Hippocampal formation (tissue), 2 donors: ENCODE measurements at places on chromosomes 6 and 20.
A peak's percentile ranks its signal among the peaks of the same experiment; 100 is the strongest.

- DNase-seq, result no peak
Observed at GRCh38 chr20:18783385-18783959, 30.1 kb upstream of the SCP2D1 start.

- DNase-seq, result no peak
Observed at GRCh38 chr20:36773107-36773596, 411 bp downstream of the DSN1 start.

DNA sequence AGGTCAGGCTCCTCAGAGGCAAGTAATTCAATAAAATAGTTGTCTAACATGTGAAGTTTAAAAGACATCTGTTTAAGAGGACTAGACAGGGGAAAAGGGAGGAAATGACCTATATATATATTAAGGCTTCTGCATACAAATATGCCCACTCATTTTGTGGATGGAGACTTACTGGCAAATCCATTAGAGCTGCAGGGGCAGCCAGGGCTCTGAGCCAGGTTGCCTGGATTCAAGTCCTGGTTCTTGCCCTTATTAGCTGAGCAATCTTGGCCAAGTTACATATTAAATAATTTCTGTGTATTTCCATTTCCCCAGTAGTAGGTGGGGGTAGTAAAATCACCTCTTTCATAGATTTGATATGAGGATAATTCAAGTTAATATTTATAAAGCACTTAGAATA lies 287.0 kb upstream of the RIMS1 start:
- no peak for DNase-seq

GRCh38 chr6:293193-294174 lies 1.2 kb downstream of the DUSP22 start:
- DNase-seq, result no peak

GRCh38 chr6:170450916-170451761 lies 102.0 kb downstream of the PSMB1 start:
- DNase-seq, result no peak

GRCh38 chr6:168439794-168440450 lies 1.1 kb upstream of the SMOC2 start:
- no peak for DNase-seq

DNA sequence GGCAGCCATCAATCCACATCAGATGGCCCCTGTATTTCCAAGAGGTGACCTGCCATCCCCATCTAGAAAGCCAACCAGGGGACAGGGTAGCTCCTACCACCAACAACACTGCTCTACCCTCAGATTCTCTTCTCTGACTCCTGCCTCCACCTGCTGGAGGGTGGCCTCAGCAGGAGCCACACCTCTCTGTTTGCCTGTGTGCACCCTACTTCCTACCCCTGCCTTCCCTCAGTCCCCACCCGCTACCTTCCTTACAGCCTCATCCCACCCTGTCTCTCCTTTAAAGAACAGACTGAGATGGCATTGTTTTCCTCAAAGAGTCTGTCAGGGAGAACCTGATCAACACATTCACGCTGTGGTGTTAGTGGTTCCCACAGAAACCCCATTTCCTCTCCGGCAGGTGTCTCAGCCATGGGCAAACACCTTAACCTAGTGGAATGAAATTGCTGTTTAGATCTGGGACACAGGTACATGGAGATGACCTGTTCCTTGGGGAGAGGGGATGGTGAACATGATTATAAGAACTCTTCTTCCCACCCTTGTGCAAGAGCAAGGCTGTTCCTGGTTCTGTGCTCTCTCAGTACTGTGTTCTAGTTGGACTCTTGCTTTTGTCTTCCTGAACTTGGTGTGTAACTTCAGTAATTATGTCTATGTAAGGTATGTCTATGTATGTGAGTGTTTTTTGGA lies 1.8 kb downstream of the ENTPD6 start:
- no peak for DNase-seq

- DNase-seq, result no peak
Observed at GRCh38 chr6:6646859-6647258, 58.3 kb downstream of the LY86 start.

DNA sequence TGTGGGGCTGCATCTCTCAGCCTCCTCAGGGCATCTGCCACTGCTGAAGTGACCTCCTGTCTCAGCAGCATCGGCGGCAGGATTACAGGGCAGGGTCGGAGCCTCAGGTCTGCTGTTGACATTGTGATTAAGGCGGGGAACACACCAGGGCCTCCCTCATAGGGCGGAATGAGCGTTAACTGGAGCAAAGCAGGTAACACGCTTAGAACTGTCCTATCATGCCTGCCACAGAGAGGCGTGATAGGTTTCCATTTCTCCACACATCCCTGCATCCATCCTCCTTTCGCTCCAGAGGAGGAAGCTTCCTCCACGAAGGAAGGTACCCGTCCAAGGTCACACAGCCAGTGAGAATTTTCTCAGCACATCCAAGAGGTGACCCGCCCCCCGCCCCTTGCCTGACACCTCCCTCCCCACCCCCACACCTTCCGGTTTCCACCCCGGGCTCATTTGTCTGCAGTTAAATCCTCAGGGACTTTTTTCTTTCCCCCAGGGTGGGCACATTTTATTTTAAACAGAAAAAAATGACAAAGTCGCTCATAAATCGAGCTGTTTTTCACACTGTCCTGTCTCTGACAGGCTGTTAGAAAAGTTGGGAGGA lies 200.8 kb downstream of the TFAP2C start:
- no peak for DNase-seq

- no peak for DNase-seq
Observed at GRCh38 chr6:7101290-7101689, 6.5 kb upstream of the RREB1 start.

GRCh38 chr6:25875926-25876602 lies 2.0 kb upstream of the SLC17A3 start:
- no peak for DNase-seq

- DNase-seq, result no peak
Observed at GRCh38 chr6:152293404-152293803, 343.8 kb downstream of the SYNE1 start.

GRCh38 chr20:20546402-20546801 lies 166.0 kb downstream of the RALGAPA2 start:
- no peak for DNase-seq

DNA sequence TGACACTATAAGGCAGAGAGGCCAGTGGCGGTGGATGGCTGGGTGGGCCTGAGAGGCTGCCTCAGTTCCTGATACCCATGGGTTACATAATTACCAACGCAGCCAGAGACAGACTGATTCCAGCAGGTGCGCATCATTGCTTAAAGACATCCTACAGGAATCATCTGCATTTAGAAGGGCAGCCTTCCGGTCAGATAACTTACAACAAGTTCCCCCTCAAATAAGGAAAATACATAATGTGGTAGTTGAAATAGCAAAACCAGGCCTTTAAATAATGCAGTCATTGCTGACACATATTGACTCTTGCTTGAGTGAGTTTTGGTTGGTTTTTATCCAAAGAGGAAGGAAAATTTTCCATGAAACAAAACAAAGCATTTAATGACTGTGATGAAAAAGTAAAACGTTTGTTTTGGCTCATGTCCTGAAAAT lies 81.9 kb downstream of the SIM1 start:
- no peak for DNase-seq

- no peak for DNase-seq
Observed at GRCh38 chr6:160583794-160584193, 80.3 kb downstream of the LPA start.

GRCh38 chr20:36241678-36242077 lies 5.4 kb downstream of the AAR2 start:
- DNase-seq, result no peak

DNA sequence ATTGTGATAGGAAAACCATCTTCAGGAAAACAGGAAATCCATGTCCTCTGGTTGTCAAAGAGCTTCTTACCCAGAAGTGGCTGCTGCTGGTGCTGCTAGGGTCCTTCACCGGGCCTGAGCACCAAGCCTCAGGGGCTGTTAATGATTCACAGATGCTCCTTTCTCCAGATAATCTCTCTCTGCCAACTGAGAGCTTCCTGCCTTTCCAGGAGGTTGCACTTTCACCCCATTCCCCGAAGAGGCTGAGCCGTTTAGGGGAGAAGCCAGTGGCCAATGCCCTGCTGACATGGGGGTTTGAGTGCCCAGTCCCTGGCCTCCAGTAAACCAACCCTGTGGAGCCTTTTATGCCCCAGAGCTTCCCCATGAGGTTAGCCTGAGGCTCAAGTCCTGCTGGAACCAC lies 122.4 kb downstream of the CBLN4 start:
- no peak for DNase-seq

- no peak for DNase-seq
Observed at GRCh38 chr6:148203281-148203925, 139.2 kb upstream of the SASH1 start.

GRCh38 chr6:156701966-156702365 lies 75.2 kb upstream of the ARID1B start:
- DNase-seq, result no peak

DNA sequence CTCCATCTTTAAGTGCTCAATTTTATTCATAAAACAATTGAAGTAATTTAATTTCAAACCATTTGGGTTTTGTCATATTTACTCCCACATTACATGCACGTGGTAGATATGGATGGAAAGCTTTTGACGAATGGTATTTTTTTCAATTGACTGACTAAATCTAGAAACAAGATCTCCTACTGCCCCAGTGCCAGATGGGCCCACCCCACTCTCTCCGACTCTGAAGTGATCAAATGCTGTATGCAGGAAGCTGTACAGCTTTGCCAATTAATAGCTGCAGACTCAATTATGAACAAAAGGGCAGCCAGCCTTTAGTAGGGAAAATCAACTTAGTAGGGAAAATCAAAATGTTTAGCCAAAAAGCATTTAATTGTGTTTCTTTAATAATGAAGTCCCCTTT lies 46.2 kb downstream of the PACRG start:
- DNase-seq, result no peak

DNA sequence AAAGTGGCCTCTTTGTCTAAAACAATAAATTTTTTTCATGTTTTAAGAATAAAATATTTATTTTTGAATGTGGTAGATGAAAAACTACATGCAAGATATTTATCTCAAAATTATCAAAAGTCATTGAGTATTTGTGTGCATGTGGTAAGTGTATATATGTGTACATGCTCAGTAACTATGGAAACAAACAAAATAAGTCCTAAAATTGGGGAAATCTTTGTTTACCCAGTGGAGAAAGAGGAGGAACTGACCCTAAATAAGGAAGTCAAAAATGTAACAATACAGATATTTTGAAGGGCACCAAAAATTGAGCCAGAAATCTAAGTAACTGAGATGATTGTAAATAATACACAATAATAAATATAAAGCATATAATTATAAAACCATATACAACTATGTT lies 639.2 kb downstream of the MAFB start:
- no peak for DNase-seq

DNA sequence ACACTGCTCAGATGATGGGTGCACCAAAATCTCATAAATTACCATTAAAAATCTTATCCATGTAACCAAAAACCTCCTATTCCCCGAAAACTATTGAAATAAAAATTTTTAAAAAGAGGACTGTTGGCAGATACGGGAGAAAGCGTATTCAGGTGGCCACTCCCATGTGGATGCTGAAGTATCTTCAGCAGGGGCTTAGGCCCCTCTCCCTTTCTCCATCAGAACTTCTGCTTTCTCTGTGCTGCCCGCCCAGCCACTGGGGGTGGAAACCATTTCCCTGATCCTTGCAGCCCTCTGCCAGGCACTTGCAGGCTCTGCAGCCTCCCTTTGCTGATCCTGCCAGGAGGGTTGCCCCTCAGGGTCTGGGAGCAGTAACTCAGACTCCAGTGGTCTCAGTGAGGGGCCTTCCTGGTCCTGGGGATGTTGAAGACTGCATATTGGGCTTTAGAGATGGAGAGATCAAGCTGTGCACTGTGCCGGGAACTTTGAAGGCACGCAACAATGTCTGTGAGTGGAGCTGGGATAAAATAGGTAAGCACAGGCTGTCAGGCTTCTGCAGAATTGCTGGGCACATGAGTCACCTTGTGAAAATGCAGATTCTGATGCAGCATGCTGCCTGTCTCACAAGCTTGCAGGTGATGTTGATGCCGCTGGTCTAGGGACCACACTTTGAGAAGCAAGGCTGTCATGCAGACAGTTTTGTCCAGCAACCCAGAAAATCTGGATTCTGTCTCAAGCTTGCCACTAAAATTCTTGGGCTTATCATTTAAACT lies 59.6 kb downstream of the SLC24A3 start:
- no peak for DNase-seq

DNA sequence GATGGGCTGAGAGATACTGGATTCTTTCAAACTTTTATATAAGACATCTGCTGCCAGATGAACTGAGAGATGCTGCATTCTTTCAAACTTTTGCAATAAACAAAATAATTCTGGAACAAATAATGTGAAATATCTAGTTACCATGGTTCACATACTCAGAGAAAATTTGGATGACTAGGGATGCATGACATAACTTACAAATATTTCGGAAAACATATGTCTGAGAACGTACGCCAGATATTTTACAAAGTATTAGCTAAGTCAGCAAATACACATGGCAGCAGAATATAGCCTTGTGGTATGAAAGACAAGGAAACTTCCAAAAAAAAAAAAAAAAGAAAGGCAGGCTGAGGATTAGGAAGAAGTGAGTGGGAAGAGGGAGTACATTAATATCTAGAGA lies 113.3 kb upstream of the TRAF3IP2 start:
- DNase-seq, result no peak

DNA sequence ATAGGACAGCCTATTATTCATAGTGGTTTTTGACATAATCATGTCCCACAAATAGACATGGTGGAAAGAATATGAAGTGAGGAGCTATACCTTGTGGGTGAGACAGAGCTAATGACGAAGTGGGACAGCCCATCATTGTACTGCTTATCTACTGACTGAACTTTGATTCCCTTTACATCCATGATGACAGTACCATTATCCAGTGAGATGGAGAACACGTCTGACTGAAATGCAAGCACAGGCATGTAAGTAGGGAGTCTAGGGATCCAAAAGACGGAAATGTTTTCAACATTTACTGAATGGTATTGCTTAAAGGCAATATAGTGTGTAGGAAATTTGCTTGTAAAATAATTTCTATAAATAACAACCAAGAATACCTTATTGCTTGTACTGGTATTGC lies 43.5 kb downstream of the FAM229B start:
- no peak for DNase-seq

- no peak for DNase-seq
Observed at GRCh38 chr6:38901802-38902522, 146.6 kb upstream of the GLP1R start.

- no peak for DNase-seq
Observed at GRCh38 chr6:18586133-18586532, 199.0 kb downstream of the RNF144B start.

DNA sequence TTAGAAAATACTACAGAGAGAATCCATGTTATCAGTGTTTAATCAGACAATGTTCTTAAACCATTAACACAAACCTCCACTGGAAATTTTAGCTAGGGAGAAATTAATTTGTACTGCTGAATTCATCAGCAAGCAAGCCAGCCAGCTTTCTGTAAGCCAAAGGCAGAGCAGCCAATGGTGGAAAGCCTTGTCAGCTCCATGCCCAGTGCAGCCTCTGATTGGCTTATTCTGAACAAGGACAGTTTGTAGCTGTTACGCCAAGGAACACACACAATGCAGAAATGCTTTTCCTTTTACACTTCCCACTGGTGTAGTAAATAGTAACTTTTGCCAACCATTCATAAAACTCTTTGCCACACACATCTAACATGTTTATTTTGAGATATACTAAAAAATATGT lies 265.0 kb downstream of the TENT5A start:
- DNase-seq, result peak; percentile 71

GRCh38 chr20:51411870-51412269 lies 130.6 kb downstream of the NFATC2 start:
- no peak for DNase-seq
